ENCODE measurements at places on chromosomes 6 and 20. TPM values are rescaled to one million over a fixed set of nuclear protein-coding genes. Genes with fewer than 3 reads are reported as not detected.
A peak's percentile ranks its signal among the peaks of the same experiment; 100 is the strongest.

- no peaks in the 10 kb centered on the region for H3K27me3 ChIP-seq
- no peak for DNase-seq
- no peak overlapping the region for H3K27ac ChIP-seq
- no peak overlapping the region for H3K4me3 ChIP-seq
- H3K36me3 ChIP-seq = no peaks in the 10 kb centered on the region
Observed at GRCh38 chr20:5033566-5033965, 32.3 kb upstream of the SLC23A2 start.

DNA sequence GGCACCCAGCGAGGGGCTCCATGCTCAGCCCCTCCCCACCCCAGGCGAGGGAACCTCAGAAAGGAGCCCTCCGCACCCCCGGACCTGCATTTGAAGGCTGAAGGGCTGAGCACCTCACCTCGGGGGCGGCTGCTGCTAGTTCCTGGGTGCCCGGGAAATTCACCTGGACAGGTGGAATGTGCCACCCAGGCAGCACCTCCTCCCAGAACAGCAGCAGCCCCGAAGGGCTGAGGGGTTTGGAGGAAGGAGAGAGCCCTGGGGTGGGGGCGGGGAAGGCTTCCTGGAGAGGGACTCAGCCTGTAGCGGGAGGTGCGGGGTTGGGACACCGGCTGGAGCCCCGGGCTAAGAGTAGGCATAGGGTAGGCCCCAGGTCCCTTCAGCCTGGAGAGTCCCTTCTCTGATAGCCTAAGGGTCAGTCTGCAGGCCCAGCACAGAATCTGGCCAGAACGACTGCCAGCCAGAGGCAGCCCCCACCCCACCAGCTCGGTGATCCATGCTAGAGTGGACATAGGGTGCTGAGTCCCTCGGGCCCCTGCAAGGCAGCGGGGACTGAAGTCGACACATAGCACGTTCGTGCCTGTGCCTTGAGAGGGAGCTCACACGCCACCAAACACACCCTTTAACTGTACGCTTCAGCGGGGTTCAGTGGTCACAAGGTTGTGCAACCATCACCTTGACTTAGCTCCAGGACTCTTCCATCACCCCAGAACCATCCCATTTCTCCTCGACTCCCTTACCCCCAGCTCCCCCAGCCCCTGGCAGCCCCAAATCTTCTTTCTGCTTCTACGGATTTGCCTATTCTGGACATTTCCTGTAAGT is 180.9 kb downstream of the TAF4 start:
- no peak for DNase-seq
- H3K27ac ChIP-seq = no peak overlapping the region
- no peaks in the 10 kb centered on the region for H3K27me3 ChIP-seq
- no peak overlapping the region for H3K4me3 ChIP-seq
- no peaks in the 10 kb centered on the region for H3K36me3 ChIP-seq

- peak; percentile 73 for DNase-seq
- peaks cover 93% of the 10 kb centered on the region for H3K4me1 ChIP-seq
- peak overlapping the region; percentile 98 for H3K27ac ChIP-seq
- H3K27me3 ChIP-seq = no peaks in the 10 kb centered on the region
- peak overlapping the region; percentile 96 for H3K4me3 ChIP-seq
Observed at GRCh38 chr6:90078513-90079289, 184.4 kb downstream of the GJA10 start.

GRCh38 chr6:1724616-1725015 is 114.9 kb downstream of the FOXC1 start:
- H3K4me3 ChIP-seq = no peak overlapping the region
- no peak overlapping the region for H3K27ac ChIP-seq
- H3K36me3 ChIP-seq = no peaks in the 10 kb centered on the region
- no peaks in the 10 kb centered on the region for H3K4me1 ChIP-seq
- DNase-seq = no peak

DNA sequence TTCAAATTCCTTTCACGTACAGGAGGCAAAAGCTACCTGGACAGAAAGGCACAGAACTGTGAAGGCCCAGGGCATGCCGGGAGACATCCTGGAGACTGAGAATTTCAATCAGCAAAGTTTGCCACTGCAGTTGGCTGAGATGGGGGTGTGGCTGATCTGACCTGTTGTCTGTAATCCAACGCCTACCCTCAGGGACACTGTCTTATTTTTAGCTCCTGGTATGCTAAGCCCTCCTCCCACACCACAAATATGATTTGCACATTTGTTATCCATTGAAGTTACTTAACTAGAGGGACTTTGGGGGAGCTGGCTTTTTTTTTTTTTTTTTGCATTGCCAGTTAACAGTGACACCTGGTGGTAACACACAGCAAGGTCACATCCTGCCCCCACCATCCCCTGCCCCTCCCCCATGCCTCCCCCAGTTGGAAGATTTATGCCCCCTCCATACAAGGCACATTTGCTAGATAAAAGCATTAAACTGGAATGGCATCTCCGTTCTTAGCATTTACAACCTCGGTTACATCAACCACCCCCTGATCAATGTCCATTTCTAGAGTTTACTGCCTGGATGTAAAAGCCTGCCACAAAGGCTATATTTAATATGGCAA is 40.4 kb downstream of the TTI1 start:
- no peaks in the 10 kb centered on the region for H3K27me3 ChIP-seq
- peak; percentile 25 for DNase-seq
- peaks cover 34% of the 10 kb centered on the region for H3K4me1 ChIP-seq
- H3K36me3 ChIP-seq = peaks cover 40% of the 10 kb centered on the region
- no peak overlapping the region for H3K4me3 ChIP-seq

The TMC2 gene
- not detected for total RNA-seq

- peaks cover 67% of the 10 kb centered on the region for H3K27me3 ChIP-seq
- H3K4me3 ChIP-seq = peak overlapping the region; percentile 84
- H3K27ac ChIP-seq = no peak overlapping the region
- DNase-seq = peak; percentile 18
Observed at GRCh38 chr20:25077610-25078169, 4.3 kb downstream of the VSX1 start.
